ENCODE measurements at places on chromosomes 12 and 14. TPM values are rescaled to one million over a fixed set of nuclear protein-coding genes. Genes with fewer than 3 reads are reported as not detected.

RIPK3 gene
- 0.95 TPM for total RNA-seq

ZNF605 gene
- total RNA-seq = 14.3 TPM

INHBC gene
- not detected for total RNA-seq

DUSP16 gene
- total RNA-seq = 24.2 TPM

DAO gene
- total RNA-seq = not detected

WDR20 gene
- 22.4 TPM for total RNA-seq
